Endothelial cell (in vitro differentiated cells): ENCODE measurements at places on chromosomes 5 and 9. TPM values are rescaled to one million over a fixed set of nuclear protein-coding genes. Genes with fewer than 3 reads are reported as not detected.

Gene SAXO1
- not detected for total RNA-seq

Gene PCDHGA6
- 3.9 TPM for total RNA-seq

GRCh38 chr5:42598311-42598710 is 158.3 kb upstream of the CCDC152 start:
- DNase-seq, result no peak

GRCh38 chr5:160167624-160168165 is 48.4 kb upstream of the PWWP2A start:
- DNase-seq, result no peak

Gene FEM1C
- total RNA-seq, result 16.8 TPM
